Left renal cortex interstitium (tissue), 4 donors: ENCODE measurements at places on chromosomes 13 and 19. TPM values are rescaled to one million over a fixed set of nuclear protein-coding genes. Genes with fewer than 3 reads are reported as not detected.

Gene DZIP1
- polyA plus RNA-seq, result 68.3 TPM

Gene KLK4
- not detected for polyA plus RNA-seq

Gene ZNF540
- polyA plus RNA-seq, result 6.3 TPM

Gene SIGLEC8
- not detected for polyA plus RNA-seq

Gene ZNF560
- polyA plus RNA-seq, result 0.76 TPM

Gene ZNF329
- 20.4 TPM for polyA plus RNA-seq

Gene GJB6
- 3.0 TPM for polyA plus RNA-seq

Gene WDR88
- 1.7 TPM for polyA plus RNA-seq

Gene C19orf38
- 2.1 TPM for polyA plus RNA-seq

Gene ADGRE1
- 0.09 TPM for polyA plus RNA-seq

Gene ASF1B
- polyA plus RNA-seq, result 23.8 TPM
